Stimulated activated CD4-positive, alpha-beta T cell treated with anti-CD3 and anti-CD28 coated beads, Interleukin-1b, Interleukin-23, amount 100 ng/mL, for 1 hour (primary cell): ENCODE measurements at places on chromosomes 12 and 14.
A peak's percentile ranks its signal among the peaks of the same experiment; 100 is the strongest.

DNA sequence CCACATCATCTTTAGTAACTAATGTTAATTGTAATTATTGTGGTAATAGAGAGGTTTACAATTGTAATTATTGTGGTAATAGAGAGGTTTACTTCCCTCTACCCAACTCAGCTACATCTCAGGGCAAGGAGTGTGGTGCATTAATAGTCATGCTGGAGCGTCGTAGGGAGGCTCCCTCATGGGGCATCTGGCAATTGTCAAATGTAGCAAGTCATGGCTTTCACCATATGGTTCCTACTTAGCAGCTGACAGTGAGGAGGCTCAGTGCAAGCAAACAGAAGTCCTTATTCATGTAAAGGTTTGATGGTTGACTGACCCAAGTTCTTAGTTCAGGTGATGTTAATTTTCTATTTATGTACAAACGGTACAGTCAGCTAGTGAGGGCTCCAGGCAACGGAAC, 1012.0 kb downstream of the FLRT2 start:
- no peak for DNase-seq

DNA sequence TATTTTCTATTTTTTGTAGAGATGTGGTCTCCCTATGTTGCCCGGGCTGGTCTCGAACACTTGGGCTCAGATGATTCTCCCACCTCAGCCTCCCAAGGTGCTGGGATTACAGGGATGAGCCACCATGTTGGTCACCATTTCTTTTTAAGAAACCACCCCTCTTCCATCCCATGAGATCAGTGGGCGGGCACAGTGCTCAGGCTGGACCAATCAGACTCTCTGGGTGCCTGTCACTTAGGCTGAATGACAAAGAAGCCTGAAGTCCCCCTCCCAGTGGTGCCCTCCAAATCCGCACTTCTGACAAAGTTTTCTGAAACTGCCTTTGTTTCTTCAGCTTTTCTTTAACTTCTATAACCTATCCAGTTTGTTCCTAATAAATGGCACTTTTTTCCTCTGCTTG, 48.2 kb downstream of the CALM1 start:
- DNase-seq: no peak

DNA sequence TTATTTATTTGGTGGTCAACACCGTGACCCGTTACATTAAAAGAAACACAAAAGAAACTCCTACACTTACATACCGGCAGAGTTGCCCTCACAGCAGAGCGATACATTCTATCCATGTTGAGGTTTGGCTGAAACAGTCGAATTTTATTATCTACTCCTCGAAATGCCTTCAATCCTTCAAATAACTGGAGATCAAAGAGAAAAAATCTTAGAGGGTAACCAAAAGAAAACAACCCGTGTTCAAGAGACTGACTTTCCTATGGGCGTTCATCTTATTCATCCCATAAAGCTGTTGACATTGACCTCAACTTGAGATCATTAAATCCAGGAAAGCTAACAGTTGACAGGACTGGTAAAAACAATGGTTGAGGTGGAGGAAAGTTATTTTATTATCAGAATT, 67.7 kb downstream of the BCAT1 start:
- DNase-seq: no peak

GRCh38 chr12:11839091-11839641, 189.7 kb downstream of the ETV6 start:
- DNase-seq: no peak

DNA sequence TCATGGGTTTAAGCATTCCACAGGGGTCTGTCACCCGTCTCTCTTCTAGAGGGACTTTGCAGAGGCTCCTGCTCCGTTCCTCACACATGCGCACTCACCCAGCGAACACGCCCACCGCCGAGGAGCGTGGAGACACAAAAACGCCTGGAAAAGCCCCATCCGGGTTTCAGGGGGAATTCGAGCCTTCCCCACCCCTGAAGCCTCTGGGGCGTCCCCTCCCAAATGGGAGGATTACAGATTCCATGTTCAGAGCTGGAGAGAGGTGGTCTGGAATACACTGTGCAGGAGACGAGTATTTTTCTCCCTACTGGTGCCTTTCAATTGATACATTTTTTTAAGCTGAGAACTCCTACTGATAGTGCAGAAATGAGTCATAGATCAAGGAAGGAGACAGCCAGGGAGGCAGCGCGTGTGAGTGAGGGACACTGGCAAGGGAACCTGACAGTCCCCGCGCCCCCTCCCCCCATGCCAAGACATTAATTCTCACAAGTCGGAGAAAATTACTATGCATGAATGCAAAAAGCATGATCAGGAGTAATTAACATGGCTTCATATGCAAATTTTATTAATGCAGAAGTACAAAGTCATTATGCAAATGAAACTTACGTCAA, 36.9 kb downstream of the BCL11B start:
- DNase-seq: peak; percentile 70

DNA sequence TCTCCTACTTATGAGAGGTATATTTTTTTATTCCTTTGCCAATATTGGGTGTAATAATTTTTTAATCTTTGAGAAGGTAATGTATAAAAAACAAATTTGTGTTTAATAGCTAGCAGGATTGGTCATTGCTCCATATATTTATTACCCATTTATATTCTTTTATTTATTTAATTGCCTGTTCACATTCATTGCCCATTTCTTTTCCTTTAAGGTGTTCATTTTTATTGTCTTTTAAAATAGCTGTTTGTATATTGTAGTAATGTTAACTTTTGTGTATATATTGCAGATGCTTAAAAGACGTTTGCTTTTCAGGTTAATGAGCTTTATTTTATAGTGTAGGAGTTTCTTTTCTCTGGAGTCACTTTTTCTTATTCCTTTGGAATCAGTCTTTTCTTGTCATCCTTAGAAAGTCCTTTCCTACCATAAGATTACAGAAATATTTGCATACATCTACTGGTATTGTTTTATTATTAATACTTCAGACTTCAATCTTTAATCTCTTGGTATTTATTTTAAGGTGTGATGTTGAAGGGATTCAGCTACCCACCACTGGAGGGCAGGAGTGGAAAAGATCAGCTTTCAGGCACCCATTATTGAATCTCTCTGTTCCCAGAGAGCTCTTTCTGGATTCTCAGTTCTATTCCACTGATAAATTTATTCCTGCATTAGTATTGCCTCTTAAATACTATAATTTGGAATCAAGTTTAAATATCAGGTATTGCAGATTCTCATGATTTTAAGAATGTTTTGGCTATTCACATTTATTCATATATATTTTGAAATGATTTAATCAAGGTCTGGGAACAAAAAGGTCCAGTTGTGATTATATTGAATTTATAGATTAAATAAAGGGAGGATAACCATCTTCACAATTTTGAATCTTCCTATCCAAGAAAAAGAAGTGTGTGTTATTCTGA, 17.3 kb downstream of the PPM1A start:
- no peak for DNase-seq

- no peak for DNase-seq
Measured at GRCh38 chr12:11746940-11747716, 97.7 kb downstream of the ETV6 start.

DNA sequence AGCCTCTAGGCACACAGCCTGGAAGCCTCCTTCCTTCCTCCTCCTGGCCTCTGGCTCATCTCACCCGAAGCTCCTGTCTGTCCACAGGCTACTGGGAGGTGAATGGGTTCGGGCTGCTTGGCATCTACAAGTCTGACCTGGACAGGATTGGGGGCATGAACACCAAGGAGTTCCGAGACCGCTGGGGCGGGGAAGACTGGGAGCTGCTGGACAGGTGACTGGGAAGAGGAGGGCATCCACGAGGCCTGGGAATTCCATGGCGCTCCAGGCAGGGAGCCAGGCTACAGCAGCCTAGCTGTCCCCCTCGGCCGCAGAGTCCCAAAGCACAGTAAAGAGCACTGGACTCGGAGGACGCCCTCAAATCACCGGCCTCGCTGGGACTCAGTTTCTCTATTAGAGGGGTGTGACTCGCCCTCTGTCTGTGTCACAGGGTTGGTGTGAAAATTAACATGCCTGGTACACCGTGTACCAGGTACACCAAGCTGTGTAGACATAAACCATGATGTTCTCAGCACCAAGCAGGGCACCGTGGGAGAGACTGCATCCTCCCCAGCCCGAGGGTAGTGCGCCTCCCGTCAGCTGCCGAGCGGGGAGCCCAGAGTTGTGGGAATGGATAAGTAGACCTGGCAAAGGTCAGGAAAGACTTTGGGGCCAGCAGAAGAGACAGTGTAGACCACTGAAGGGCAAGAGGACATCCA, 99.6 kb downstream of the B4GALNT3 start:
- DNase-seq: no peak

DNA sequence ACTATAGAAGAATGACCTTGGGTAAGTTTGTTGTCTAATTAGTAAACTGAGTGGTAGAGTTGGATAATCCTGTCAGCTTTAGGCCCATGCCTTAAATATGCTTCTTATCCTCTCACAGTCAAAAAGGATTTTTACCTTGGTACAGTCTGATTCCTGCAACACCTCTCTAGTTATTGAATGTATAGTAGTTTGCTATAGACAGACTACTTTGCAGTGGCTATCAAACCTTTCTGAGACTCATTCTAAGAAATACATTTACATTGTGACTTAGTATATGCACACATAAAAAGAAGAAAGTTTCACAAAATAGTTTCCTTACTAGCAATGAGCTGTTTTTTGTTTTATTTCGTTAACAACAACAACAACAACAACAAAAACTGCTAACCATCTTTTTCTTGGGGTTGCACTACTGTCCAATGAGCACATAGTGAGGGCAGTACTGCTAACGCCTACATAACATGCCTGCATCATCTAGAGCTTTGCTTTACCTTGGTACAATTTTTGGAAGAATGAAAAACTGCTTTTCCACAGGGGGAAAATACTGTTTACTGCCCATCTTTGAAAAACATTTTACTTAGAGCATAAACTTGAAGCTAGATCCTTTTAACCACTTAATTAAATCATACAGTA, 28.5 kb downstream of the WNK1 start:
- DNase-seq: no peak

DNA sequence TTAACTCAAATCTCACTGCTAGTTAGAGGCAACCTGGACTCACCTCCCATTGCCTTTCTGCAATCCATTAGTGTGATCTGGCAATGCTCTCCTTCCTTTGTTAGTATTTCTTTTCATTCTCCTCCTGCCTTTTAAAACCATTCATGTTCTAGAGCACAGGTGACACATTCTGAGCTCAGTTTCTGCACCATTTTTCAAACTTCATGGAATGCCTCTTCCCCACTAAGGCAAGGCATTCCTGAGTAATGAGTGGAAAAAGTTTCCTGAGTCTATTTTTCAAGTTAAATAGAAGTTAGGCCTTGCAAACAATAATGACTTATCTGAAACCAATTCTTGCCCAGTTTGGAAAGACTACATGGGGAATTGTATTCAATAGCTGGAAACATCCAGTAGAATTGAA, 1001.8 kb downstream of the BCL11B start:
- DNase-seq: no peak

GRCh38 chr12:9926876-9927275, 5.3 kb downstream of the CLEC2A start:
- no peak for DNase-seq

GRCh38 chr12:8554451-8555195, 13.9 kb upstream of the CLEC4E start:
- no peak for DNase-seq

DNA sequence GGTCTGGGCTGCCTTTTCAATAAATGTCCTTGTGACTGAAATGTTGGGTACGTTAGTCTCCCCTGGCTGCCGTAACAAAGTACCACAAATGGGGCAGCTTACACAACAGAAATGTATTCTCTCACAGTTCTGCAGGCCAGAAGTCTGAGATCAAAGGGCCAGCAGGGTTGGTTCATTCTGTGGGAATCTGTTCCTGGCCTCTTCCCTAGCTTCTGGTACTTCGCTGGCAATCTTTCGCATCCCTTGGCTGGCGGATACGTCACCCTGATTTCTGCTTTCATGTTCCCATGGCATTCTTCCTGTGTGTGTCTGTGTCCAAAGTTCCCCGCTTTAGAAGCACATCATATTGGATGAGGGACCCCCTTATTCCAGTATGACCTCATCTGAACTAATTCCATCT, 95.8 kb upstream of the NCOR2 start:
- no peak for DNase-seq

GRCh38 chr14:104247336-104248202, 109.2 kb downstream of the KIF26A start:
- no peak for DNase-seq

DNA sequence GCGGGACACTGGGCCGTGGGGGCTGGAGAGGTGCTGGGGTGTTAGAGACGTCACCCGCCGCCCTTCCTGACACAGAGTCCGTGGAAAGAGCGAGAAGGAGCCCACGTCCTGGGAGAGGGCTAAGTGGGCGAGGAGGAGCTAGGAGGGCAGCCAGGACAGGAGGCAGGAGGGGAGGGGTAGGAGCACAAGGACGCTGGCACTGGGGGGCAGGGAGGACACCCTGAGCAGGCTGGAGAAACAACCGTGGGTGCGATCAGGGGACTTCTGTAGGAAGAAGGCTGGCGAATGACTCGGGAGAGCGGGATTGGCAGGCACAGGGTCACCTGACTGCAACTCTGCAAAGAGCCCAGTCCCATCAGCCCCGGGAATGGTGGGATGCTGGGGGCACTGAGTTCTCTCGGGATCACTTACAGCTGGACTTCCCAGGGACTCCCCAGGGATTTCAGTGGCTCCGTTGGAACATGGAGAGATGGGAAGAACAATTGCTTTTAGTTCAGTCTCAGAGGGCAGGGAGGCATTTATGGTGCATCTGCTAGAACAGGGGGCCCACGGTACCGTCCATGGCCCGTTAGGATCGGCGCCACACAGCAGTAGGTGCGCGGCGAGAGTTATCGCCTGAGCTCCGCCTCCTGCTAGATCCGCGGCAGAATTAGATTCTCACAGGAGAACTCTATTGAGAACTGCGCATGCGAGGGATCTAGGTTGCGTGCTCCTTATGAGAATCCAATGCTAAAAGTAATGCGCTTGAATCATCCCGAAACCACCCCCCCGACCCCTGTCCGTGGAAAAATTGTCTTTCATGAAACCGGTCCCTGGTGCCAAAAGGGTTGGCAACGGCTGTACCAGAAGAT, 24.3 kb downstream of the UBR7 start:
- no peak for DNase-seq

- no peak for DNase-seq
Measured at GRCh38 chr12:60209521-60209920, 613.7 kb downstream of the SLC16A7 start.

GRCh38 chr14:68215629-68216028, 396.1 kb downstream of the RAD51B start:
- DNase-seq: no peak

DNA sequence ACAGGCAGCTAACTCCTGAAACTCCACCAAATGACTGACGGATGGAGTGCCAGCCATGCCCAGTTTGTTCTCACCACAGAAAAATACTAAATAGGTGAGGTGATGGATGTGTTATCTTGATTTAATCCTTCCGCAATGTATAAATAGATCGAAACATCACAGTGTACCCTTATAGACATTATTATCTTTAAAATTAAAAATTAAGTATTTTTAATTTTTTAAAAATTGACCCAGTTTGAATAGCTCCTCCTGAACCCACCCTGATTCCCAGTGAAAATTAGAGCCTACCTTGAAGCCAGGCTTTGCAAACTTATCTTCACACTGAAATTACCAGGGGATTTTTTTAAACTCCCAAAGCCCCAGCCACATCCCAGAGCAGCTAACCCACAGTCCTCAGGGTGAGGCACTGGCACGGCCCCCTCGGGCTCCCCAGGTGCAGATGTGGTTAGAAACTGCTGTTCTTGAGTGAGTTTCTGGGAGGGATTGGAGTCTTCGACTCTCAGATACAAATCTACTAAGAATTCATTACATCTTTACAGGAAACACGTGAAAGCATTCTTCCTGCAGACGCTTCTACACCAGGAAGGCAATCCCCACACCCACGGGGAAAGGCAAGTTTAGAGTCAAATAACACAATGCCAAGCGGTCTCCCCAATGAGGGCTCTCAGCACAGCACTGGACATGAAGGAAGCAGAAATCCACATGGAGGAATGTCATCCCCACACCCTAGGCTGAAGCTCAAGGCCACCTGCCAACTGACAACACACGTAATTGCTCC, 126.4 kb downstream of the RIMBP2 start:
- DNase-seq: no peak
